ENCODE measurements at places on chromosomes 6 and 20.

- no peak for DNase-seq
Measured at GRCh38 chr20:21432911-21433310, 35.6 kb upstream of the NKX2-4 start.

DNA sequence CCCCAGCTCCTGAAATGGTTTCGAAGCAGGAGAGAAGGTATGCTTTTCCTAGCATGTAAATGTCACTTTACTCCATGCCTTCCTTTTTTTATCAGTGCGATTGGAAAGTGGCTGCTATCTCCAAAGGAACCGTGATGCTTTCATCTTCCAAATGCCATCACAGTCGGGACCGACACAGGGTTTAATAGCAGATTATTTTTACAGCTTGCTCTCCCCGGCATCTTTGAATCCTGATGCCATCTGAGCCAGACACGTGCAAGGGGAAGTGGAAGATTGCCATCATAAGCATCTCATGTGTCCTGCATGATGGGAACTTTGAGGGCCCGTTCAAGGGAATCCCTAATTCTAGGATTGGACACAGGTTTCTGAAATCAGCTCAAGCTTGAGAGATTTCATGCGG lies 253.4 kb upstream of the KCNG1 start:
- no peak for DNase-seq

- DNase-seq: no peak
Measured at GRCh38 chr20:16363506-16364319, 209.5 kb downstream of the KIF16B start.

GRCh38 chr20:51423810-51424209 lies 118.7 kb downstream of the NFATC2 start:
- no peak for DNase-seq

DNA sequence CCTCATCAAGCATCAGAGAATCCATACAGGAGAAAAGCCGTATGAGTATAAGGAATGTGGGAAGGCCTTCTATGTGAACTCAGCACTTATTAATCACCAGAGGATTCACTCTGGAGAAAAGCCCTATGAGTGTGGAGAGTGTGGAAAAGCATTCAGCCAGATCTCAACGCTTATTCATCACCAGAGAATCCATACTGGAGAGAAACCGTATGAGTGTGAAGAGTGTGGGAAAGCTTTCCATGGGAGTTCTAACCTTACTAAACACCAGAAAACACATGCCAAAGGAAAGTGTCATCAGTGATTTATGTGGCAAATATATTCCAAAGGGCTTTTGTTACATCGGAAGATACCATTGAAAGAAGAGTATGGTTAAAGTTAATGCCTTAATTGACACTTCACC lies 25.4 kb downstream of the ZKSCAN8 start:
- DNase-seq: no peak

DNA sequence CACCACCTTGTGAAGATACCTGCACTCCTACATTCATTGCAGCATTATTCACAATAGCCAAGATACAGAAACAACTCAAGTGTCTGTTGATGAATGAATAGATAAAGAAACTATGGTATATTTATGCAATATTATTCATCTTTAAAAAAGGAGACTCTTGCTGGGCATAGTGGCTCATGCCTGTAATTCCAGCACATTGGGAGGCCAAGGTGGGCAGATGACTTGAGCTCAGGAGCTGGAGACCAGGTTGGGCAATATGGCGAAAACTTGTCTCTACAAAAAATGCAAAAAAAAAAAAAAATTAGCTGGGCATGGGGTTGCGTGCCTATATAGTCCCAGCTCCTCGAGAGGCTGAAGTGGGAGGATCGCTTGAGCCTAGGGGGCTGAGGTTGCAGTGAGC lies 119.8 kb downstream of the GJA1 start:
- no peak for DNase-seq

- no peak for DNase-seq
Measured at GRCh38 chr20:42435230-42435629, 754.5 kb downstream of the PTPRT start.

GRCh38 chr20:9323622-9324021 lies 190.8 kb upstream of the LAMP5 start:
- no peak for DNase-seq

- peak; percentile 100 for DNase-seq
Measured at GRCh38 chr6:32971581-32972352, 3.4 kb downstream of the BRD2 start.

GRCh38 chr6:163127587-163127986 lies 286.9 kb upstream of the QKI start:
- no peak for DNase-seq

DNA sequence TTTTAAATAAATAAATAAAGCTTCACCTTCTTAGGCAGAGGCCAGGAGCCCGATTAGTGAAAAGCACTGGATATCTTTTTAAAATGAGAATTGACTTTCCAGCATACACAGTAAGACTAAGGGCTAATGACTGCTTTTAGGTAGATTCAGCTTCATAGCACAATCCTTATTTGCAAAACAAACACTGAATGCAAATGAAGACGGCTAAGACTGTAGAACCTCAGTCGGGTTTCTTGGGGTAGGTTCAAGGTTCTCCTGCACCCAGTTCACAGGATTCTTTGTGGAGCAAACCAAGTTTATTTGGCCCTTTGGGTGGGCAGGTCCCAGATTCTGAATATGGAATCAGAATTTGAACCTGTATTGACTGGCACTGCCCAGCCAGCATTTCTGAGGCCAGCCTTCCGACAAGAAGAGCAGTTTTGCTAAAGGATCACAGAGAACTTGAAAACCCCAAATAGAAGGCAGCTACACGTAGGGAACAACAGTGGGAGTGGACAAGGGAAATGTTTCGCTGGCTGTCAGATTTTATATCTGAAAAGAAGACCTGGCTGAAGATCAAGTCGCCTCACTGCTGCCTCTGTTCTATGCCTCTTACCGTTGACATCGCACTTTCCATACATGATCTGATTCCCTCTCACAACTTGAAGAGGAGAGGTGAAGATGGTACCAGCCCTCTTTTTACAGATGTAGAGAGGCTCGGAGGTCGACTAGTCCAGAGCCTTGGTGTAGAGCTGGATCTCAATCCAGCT lies 8.2 kb downstream of the TRERF1 start:
- DNase-seq: no peak
